Stimulated activated CD4-positive, alpha-beta T cell treated with anti-CD3 and anti-CD28 coated beads, TNF-alpha, amount 100 ng/mL, for 4 hours (primary cell): ENCODE measurements at places on chromosomes 4 and X.

- DNase-seq = no peak
Measured at GRCh38 chrX:155179346-155179997, 36.8 kb upstream of the VBP1 start.

GRCh38 chr4:159455675-159456237, 352.9 kb downstream of the RAPGEF2 start:
- no peak for DNase-seq

- DNase-seq = no peak
Measured at GRCh38 chrX:42673301-42673810, 104.6 kb downstream of the PPP1R2C start.

DNA sequence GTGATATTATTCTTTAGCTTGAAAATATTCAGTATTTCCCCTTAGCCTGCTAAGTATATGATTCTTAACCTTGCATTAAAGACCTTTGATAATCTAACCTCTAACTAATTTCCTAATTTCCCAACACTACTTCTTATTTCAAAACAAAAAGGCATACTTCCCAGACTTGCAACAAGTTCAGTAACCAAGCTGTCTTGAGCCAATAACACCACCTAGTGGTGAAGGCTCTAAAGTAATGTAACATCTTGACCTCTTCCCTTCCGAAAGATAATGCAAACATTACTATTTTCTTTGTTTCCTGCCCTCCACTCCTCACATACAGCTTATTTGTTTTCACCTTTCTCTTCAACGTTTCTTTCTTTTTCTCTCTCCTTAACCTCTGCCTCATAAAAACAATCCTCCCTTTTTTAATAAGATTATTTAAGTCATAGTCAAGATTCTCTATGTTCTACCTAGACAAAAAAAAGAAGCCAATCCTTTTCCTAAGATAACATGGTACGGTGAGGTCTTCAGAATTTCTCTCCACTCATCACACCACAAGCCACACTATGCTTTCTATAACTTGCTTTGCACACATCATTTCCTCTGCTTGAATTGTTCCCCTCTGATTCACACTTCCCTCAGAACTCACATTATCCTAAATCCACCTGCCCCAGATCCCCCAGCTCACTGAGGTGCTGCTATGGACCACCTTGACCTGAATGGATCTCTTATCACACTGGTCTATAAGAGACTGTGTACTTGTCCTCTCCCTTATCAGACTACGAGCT, 3.5 kb downstream of the FAT1 start:
- DNase-seq = no peak

DNA sequence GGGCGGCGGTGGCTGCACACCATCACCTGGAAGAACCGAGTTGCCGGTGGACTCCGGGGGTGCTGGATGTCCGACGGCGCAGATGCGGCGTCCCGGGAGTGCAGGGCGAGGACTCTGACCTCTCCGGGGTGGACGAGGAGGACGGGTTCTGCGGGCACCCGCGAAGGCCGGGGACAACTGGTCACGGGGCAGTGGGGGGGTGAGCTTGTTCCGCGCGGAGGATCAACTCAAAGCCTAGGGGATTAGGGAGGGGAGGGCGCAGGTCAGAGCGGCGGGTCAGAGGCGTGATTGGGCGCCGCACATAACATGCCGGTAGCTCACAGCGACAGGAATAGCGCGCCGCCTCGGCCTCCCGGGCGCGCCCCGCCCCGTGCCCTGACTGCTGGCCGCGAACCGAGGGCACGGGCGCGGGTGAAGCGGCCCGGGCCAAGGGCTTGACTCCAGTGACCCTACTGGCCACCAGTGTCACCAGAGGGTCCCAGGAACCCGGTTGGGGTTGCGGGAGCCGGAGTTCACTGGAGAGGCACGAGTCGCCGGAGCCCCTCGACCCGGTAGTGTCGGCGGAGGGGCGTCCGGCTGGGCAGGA, at the start of gene KLHL34:
Gene KLHL34 (minus strand): TSS at position 179 of the 586 bp plus-strand sequence. CDS start 542 bp downstream, outside the sequence.
- no peak for DNase-seq

DNA sequence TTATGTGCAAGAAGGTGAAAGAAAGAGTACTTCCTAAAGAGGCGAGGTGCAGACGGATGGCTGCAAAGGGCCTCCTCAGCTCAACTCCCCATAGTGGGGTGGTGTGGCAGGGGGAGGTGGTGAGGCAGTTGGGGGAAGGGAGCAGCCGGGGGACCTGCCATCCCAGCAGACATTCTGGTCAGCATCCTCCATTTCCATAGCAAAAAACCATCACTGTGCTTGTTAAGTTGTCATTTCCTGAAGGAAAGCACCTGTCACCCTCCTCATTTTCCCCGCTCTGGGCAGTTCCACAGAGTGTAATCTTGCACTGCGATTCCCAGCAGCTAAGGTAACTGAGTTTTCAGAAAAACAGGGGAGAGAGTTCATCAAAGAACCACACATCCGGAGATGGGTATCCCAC, 51.5 kb downstream of the TSPAN5 start:
- no peak for DNase-seq

DNA sequence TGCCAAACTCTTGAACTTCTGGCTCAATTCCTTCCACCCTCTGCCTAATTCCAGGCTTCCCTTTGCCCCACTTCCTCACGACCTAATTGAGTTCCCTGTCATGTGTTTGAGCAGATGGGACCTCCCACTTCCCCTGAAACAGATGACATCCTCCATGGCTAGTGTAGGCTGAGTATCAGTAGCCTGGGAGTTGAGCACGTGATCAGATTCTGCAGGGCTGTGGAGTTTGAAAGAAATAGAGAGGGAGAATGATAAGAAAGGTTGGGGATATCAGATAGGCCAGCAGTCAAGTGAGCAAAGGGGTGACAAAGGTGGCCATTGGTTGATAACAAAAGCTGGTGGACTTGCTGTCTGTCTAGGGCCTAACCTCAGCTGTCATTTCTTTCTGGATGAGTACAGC, 18.8 kb upstream of the NWD2 start:
- DNase-seq = no peak

DNA sequence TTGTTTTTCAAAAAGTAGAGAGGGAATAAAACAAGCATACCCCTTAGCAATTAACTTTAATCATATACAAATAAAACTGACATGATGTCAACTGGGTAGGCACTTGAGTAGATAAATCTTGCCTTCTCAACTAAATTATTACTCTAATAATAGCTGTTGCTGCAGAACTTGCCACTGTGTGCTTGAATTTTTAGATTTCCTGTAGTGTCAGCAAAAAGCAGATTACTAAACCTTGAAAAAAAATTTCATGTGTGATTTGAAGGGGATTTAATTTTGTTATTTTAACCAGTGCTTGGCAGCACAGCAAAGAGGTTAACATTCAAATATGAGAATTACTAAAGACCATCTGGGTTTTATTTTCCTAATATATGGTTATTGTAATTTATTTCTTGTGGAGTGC, 438.3 kb upstream of the SPANXN1 start:
- no peak for DNase-seq

DNA sequence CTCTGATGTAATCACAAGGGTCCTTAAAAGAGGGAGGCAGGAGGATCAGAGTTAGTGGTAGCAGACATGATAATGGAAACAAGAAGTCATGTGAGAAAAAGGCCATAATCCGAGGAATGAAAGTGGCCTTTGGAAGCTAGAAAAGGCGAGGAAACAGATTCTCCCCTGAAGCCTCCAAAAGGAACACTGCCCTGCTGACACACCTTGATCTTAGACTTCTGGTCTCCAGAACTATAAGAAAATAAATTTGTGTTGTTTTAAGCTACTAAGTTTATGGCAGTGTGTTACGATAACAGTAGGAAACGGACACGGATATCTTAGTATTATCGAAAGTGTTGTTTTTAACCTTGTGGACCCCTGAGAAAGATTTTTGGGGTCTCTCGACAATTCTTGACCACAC, 24.4 kb downstream of the CLCN3 start:
- no peak for DNase-seq

DNA sequence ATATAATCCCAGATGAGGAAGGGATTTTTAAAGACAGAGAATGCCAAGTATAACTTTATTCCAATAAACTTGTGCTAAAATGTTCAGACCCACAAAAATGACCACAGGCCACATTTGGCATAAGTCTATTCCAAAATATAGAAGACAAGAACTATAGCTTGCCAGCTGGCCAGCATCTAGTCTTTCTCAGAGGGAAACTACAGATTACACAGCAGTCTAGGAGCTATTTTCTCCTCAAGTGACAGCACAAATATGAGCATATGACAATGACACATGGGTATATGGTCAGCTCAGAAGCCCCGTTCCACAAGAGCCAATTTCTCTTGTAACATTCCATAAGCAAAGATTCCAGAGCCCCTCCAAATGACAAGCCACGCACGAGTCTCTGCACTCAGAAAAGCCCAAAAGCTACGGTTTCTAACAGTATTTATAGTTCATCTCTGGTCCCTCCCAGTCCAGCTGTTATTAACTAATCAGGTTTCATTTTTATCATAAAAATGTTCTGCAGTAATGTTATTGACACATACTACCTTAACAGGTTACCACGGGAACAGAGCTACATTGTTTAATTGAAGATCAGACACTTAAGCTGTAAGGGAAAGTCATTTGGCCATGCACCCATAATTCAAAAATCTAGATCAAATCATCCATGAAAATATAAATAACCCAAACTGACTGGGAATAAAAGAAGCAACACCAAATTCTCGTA, 70.3 kb downstream of the RAB28 start:
- no peak for DNase-seq

- DNase-seq = no peak
Measured at GRCh38 chr4:76654791-76655190, 219.8 kb downstream of the SHROOM3 start.

GRCh38 chrX:1221296-1221845, 8.9 kb upstream of the CRLF2 start:
- DNase-seq = no peak

DNA sequence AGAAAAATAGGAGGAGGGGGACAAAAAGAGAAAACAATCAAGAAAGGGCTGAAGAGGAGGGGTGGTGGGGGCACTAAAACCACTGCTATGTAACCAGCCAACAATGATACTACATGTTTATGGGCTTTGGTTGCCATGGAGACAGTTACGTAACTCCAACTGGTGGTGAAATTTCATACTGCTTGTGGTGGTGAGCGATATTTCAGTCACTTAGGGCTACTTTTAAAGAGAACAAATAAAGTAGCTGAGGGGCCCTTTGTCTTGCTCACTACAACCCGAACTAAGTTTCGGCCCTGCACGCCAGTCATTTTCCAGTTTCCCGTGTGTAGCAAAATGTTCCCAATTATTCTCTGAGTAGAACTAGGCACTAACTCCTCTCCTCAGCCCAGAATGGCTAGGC, 275.2 kb upstream of the EDA2R start:
- no peak for DNase-seq

DNA sequence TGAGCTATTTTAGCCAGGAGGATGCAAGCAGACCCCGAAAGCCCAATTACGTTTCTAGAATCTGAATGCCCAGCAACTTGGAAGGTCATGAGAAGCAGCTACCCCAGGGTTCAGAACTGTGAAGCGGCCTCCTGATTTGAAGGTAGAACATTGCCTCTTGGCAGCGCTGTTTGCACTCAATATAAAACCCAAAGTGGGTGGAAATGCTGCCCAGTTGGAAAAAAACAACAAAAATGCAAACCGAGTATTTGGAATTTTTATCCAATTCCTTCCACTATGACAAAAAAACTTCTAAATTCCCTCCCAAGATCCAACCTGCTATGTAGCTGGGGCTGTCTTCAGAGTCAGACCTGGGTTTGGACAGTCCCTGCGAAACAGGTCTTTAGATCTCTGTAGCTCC, 103.3 kb upstream of the RBPJ start:
- DNase-seq = no peak

DNA sequence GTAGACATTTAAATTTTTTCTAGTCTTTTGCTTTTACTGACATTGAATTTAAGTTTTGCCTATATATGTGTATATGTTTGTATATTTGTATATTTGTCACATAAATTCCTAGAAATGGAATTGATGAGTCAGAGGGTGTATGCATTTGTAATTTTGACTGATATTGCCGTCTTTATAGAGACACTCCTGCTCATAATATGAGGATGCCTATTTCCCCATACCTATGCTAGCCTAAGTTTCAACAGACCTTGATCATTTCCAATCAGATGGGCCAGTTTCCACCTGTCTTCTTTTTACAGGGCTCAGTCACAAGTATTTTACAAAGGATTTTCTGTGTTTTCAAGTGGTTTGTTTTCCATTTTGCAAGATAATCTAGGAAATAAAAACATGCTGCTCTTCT, 10.8 kb downstream of the PDLIM5 start:
- DNase-seq = no peak

- DNase-seq = no peak
Measured at GRCh38 chrX:124212622-124213021, 119.8 kb upstream of the TEX13D start.

DNA sequence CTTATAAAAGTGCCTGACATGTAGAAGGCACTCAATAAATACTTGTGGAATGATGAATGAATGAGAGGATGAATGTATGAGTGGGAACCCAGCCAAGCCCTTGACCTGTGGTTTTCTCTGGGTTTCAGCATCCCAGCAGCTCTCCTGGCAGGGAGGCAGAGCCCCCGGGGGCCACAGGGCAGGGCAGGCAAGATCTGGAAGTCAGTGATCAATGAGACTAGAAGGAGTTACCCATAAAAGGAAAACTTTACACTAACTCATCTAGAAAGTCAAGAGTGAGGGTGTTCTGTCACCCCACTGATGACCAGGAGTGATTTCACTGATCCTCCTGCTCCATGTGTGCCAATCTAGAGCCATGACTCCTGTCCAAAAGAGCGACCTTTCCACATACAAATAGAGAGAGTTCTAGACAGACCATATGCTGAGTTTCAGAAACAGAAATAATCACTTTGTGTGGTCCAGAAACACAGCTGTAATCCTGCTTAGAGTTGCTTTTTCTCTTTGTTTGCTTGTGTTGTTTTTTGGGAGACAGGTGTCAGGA, 37.4 kb downstream of the MGARP start:
- DNase-seq = no peak

- no peak for DNase-seq
Measured at GRCh38 chr4:3179126-3179706, 69.7 kb upstream of the MSANTD1 start.

GRCh38 chr4:107691378-107691777, 28.7 kb downstream of the PAPSS1 start:
- no peak for DNase-seq

DNA sequence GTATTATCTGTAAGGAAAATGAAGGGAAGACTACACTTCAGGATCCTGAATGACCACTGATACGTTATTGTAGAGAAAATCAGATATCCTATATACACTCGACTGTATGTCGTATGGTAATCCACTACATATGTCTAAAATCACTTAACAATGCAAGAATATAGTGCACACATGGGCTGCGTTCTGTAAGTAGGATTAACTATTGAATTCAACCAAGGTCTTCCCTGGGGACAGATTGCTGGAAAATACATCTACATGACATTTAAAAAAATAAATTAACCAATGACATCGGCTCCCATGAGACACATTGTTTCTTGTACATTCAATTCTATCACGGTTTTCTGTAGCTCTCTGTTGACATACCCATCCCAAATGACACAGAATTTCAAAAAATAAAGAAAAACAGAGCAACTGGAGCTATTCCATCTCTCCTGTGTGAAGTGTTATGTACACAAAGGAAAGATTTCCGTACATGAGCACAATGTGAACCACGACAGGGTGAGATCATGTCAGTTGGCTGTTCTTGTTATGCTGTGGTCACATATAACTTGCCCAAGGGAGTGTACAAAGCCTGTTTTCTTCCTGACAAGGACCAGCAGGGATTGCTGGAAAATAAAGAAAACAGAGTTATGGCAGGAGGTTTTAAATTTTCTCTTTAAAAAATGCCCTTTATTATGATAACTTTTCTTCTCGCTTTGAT, 6.1 kb downstream of the ENOX2 start:
- DNase-seq = no peak

- no peak for DNase-seq
Measured at GRCh38 chr4:174910271-174910670, 7.9 kb upstream of the ADAM29 start.
